ENCODE measurements at places on chromosomes 6 and 20.

DNA sequence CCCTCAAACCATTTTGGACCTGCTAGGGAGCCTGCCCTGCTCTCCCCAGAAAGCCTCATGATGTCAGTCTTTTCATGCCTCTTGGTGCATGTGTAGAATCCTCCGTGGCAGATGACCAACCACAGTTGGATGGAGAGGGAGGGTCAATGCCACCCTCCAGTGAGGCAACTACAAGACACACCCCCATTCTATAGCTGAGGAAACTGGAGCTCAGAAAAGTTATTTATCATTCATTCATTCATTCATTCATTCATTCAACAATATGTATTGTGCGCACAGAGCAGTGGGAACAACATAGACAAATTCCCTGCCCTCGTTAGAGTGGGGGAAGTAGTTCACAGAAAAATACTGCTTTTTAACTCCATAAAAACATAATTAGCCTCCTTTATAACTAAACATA, 16.8 kb downstream of the SNRPB start:
- no peak for DNase-seq

DNA sequence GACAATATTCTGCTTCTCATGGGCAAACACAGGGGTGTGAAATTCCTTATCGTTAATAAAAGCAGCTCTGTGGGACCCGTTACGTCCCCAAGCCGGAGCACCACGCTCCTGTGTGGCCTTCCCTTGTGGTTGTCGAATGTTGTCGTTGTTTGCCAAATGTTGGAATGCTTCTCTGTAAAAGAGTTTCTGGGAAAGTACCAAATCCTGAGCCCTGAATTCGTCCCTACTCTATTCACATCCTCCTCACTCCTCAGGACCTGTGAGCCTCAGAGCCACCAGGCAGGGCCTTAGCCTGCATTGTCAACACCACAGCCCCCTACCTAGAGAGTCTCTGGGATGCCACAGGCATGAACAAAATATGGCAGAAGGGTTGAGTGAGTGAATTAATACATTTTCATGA, 64.0 kb downstream of the THBS2 start:
- no peak for DNase-seq

DNA sequence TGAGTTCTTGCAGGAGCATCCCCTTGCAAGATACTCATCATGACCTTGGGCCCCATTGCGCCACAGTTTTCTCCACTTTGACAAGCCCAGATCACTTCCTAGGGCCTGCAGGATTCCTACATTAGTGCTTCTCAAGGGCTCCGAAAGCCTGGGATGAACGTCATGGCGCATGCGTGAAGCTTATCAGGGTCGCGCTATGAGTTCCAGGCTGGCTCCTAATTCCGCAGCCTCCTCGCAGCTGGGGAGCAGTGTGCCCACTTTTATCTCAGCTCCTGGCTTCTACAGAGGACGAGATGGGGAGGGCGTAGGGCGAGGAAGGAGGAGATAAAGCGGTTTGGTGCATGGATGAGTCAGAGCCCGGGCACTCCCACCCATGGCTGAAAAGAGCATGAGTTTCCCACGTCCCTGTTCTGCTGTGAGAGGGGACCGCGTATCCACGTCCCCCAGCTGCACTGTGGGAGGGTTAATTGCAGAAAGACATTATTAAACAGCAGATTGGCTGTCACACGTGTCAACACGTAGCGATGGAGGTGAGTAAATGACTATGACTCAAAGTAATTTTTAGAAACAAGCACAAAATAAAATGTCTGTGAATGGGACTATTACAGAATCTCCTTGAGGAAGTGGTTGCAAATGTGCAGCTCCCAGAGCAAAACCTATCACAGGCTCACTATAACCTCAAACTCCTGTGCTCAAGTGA, 72.9 kb upstream of the DSP start:
- DNase-seq: peak; percentile 56

DNA sequence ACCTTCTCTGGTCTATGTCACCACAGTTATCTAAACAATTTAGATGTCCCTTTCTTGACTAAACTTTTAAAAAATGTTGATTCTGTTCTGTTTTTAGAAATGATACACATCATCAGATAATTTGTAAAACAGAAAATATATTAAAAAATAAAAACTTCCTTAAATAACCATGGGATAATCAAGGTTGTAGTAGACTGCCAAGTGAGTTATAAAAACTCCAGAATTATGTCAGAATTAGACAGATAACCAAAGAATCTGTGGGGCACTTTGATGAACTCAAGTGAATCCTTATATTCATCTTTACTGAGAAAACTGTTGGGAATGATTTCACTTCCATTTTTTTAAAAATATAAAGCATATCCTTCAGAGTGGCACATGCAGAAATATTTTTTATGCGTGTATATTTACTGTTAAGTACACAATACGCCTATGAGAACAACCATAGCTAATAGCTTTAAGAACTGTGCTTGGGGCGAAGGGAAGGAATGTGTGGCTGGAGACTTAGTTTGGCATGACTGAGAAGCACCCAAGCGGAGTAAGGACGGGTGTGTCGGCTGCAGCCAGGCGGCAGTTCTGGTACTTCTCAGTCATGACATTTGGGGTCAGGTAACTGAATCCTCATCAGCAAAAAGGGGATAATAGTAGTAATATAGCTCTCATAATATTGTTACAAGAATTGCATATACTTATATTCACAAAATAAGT, 604.7 kb upstream of the CITED2 start:
- no peak for DNase-seq

- no peak for DNase-seq
Measured at GRCh38 chr6:90413867-90414266, 117.2 kb upstream of the BACH2 start.

DNA sequence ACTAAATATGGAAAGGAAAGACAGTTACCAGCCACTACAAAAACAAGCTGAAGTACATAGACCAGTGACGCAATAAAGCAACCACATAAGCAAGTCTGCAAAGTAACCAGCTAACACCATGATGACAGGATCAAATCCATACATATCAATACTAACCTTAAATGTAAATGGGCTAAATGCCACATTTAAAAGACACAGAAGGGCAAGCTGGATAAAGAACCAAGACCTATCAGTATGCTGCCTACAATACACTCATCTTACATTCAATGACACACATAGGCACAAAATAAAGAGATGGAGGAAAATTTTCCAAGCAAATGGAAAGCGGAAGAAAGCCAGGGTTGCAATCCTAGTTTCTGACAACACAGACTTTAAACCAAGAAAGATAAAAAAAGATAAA, 24.1 kb downstream of the HLA-C start:
- no peak for DNase-seq

GRCh38 chr6:158118886-158119285, 49.2 kb downstream of the SERAC1 start:
- no peak for DNase-seq

- peak; percentile 2 for DNase-seq
Measured at GRCh38 chr6:33987531-33988021, 158.3 kb downstream of the GRM4 start.

DNA sequence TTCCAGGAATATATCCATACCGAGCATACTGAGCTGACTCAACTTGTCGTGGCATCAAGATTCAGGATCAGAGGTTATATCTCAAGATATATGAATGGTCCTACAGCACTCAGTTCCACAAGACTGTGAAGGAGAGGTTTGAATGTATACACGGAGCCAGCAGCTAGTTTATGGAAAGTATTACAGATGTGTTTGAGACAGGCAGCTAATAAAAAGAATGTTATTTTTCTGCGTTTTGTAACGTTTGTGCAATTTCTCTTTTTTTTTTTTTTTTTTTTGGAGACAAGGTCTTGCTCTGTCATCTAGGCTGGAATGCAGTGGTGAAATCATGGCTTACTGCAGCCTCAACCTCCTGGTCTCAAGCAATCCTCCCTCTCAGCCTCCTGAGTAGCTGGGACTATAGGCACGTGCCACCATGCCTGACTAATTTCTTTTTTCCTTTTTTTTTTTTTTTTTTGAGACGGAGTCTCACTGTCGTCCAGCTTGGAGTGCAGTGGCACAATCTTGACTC, 3.4 kb upstream of the FAM110A start:
- DNase-seq: no peak

- DNase-seq: no peak
Measured at GRCh38 chr6:156948277-156948676, 171.1 kb downstream of the ARID1B start.

DNA sequence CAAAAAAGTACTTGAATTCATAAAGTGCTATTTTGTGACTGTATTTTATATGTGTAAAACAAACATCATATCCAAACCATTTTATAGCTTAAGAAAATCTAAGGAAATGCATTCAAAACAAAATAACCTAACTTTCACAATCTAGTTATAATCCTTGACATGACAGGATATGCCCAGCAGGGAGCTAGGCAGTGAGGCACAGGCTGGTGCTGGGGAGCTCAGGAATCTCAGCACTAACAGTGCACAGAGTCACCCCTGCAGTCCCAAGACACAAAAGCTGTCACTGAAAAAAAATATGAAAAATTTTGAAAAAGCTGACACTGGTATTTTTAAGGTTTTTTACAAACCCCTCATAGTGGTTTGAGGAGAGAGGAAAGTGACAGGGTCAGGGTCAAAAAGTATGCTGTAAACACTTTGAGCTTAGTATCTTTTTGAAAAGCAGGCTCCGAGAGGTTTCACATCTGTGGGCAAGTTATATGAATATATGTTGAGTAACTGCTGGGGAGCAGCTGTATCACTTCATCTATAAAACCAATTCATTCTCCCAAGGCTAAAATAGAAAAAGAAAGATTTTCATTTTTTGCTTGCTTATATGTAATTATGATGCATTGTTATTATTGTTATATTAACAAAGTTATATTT, 24.1 kb downstream of the LGSN start:
- no peak for DNase-seq

DNA sequence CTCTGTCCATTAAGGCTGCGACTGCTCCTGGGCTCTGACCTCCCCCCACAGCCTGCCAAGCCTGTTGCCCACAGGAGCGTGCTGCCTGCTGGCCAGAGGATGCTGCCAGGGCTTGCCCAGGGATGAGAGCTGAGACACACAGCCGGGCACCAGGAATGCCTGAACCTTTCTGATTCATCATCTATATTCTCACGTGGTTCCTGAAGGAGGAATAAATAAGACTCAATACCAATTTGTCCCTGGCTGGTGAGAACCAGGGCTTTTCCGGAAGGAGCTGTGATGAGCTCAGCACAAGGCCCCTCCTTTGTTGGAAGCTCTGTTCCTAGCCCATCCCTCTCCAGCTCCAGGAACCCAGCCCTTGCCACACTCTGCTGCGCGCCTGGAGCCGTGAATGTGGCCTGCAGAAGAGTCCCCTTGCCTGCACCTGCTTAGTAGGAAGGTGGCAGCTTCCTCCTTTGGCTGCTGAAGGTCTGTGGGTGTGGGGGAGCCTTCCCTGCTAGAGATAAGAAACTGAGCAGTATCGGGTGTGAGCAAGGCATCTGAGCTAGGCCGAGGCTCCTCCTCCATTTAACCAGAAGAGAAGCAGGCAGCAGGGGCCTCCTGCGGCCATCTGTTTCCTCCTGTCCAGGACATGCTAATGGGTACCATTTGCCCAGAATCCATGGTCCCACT, 37.9 kb downstream of the SYNDIG1 start:
- no peak for DNase-seq

DNA sequence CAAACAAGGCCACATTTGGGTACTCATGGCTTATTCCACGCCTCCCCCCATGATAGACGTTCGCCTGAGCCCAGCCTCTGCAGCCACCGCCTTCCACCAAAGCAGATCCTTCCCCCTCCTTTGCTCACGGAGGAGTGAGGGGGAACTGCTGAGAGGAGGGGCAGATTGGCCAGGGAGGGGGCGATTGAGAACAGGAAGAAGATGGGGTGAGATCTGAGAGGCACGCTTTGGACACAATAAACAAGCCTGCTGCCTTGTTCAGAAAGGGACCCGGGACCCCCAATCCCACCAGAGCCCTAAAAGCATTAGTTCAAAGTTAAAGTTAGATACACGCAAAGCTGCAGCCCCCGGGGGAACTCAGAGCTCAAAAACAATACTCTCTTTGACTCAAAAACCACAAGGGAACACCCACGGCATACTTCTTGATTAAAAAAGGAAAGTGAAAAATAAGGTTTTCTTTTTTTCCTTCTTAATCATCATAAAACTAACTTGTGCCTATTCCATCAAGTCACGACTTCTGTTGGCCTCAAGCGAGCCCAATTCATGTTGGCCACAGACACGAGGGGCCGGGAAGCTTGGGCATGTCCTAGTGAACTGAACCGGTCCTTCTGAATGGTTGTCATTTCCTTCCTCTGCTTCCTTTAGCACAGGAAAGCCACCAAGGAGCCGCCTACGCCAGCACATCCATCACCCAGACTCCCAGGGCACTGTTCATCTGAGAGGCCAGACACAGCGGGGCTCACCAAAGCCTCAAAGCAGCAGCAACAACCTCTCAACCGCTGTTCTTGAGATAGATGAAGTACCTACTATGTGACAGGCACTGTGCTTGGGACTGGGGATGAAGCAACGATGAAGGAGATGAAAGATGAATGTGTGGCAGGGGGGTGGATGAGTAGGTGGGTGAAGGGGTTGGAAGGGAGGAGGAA, 44.7 kb downstream of the NFATC2 start:
- DNase-seq: no peak

DNA sequence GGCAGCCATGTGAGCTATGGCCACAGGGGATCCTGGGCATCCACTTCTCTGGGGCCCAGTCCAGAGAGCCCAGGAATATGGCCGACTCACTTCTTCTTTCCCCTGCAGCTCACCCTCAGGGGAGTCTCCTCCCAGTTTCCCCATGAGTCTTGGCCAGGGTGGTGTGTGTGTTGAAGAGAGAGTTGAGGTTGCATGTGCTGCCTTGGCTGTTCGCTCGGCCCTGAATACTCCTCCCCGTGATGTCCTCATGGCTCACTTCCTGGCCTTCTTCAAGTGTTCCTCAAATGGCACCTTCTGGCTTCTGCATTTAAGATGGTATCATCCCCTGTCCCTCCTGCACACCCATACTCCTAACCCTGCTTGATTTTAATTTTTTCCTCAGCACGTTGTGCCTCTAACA, 3.2 kb upstream of the TREML1 start:
- no peak for DNase-seq

Data from 8988T (cell line).